ENCODE measurements at places on chromosomes 3 and 15.

DNA sequence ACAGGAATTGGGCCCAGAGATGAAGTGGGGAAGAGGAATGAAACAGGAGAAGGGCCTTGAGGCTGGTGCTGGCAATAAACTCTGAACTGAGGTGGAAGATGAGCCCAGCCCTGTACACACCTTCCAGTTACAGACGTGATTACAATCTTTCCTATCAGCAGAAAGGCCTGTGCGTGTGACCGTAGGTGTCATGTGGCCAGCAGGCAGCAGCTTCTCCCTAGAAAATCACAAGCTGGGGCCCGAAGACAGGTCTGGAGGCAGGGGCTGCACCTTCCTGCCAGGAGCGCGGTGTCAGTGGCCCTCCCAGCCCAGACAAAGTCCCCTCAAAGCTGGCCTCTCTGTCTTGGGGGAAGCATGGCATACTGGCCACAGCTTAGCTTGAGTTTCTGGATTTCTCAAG lies 16.7 kb upstream of the PIGZ start:
- DNase-seq: no peak

GRCh38 chr3:165526367-165526766 lies 310.9 kb downstream of the BCHE start:
- no peak for DNase-seq

DNA sequence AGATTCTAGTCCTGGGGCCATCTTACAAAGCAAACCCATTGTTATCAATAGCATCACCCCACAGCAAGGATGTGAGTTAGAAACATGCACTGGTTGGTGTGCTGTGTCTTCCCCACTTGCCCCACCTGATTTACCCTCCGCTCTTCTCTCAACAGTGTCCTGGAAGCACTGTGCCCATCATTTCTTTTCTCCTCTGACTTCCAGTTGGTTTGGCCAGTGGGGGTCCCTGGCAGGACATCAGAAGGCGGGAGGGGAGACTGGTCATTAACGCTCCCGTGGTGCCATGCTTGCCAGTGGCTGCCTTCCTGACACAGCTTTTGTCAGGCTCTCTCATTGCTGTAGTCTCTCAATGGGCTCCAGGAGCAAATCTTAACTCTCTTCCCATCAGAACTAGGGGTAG lies 11.5 kb upstream of the BUB1B start:
- DNase-seq: no peak

DNA sequence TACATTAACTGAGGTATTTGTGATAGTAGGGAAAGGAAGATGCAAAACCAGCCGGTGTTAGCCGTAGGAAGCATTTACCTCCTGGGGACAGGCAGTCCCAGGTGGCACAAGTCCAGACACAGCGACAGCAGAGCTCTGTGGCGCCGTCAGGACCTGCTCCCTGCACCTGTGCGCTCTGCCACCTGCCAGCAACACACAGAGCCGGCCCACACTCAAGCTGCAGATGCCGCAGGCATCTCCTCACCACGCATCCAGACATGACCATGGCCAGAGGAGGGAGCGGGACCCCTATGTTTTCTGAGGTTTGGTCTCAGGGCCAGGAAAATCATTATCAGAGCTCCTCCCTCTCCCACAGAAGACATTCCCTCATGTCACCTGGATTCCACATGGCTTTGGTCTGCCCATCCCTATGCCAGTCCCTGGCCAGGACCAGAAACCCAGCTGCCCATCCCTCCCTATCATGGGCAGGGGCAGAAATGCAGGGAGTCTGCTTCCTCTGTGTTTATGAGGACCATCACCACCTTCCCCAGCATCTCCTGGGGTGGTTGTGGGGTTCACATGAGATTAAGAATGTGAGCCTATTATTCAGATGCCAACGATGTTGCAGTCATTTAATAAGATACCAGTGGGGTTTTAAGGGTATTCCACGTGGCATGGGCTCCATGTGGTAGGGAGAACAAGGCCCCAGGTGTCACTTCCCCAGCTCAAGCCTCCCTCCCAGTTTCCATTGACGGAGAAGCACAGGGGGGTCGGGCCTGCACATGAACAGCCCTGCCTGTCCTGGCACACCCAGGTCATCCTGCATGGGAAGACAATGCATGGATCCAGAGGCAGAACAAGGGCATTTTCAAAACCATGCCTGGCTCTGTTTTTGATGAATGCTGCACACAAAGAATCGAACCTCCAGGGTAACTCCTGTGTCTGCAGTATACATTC lies 251.1 kb downstream of the OCA2 start:
- DNase-seq: no peak

DNA sequence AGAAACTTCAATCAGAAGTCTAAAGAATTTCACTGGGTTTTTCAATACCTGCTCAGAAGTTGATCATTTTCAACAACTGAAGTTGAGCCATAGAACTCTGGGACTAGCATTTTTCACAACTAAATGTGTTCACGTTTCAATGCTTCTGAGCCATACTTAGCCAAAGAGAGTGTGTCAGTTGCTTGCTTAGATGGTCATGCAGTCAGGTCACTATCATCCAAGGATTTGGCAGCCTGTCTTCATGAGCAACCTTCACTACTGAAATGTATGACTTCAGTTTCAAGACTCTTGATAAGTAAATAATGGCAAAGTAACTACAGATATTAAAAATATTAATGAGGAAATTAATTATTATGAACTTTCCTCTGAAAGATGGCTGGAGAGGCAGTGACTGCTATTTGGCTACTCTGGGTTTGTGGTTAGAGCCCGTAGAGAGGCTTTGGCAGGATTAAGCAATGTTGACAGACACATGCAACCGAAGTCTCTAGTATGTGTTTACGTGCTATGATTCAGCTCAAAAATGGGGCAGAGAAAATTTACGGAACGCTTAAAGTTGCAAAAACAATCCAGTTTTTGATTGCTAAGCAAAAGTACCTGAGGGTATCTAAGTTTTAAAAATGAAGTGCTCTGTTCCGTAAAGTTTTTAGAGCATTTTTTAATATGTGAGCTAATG lies 133.8 kb downstream of the GMNC start:
- DNase-seq: no peak

- no peak for DNase-seq
Measured at GRCh38 chr15:29701151-29701550, 121.1 kb downstream of the TJP1 start.

GRCh38 chr3:2156244-2156847 lies 57.7 kb downstream of the CNTN4 start:
- no peak for DNase-seq

- DNase-seq: no peak
Measured at GRCh38 chr3:159482994-159483367, 505.7 kb upstream of the IL12A start.

GRCh38 chr3:13335503-13335902 lies 84.6 kb downstream of the NUP210 start:
- DNase-seq: no peak

GRCh38 chr15:90009301-90010022 lies 8.3 kb downstream of the ZNF710 start:
- DNase-seq: no peak

- no peak for DNase-seq
Measured at GRCh38 chr3:156037356-156037755, 83.0 kb upstream of the KCNAB1 start.

Data from activated CD8-positive, alpha-beta memory T cell treated with anti-CD3 and anti-CD28 coated beads for 1 hour (primary cell).